Activated naive CD4-positive, alpha-beta T cell (primary cell): ENCODE measurements at places on chromosomes 5 and 9.

GRCh38 chr5:120873083-120873482 lies 409.0 kb downstream of the PRR16 start:
- no peak for DNase-seq

DNA sequence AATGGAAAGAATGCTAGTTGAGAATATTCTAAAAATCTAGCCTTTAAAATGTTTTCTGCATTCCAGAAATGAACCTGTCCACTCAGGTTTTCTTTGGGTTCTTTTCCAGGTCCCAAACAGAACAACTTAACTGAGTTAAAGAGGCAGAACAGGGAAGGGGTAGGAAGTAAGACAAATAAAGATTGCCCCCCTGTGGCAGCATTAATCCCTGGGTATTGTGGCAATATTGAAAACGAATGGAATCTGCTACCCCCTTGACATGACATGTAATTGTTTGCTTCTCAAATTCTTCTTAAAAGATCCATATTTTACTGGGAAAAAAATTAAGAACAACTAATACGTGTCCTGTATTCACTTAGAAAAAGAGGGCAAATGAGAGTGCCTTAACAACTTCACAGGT lies 9.3 kb upstream of the RBM22 start:
- no peak for DNase-seq

DNA sequence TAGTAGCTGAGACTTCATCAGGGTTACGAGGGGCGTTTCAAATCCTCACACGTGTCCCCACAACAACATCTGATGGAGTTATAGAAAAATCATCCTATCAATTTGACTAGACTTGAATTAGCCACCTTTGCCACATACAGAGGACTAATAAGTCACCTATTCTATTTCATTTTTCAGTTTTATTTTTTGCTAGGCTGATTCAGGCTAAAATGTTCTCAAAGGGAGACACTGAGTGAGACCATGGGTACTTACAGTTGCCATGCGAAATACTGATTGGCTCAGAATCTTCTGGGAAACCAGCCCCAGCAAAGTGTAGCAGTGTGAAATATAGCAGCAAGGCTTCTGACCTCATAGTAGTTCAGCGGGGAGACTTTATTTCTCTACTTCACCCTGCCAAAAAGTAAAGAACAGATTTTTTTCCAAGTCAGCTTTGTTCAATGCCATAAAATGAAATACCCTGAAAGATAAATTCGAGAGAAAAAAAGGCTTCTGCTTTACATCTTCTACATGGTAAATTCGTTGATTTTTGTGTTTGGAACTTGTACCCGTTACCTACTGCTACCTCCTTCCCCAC lies 69.9 kb downstream of the SEMA6A start:
- DNase-seq, result no peak

GRCh38 chr5:128722551-128722950 lies 184.5 kb upstream of the FBN2 start:
- DNase-seq, result no peak

- no peak for DNase-seq
These were observed 107.8 kb downstream of the ZNF354C start for GRCh38 chr5:179167871-179168451.

GRCh38 chr9:112401175-112401815 lies 21.4 kb downstream of the HSDL2 start:
- no peak for DNase-seq

- DNase-seq, result no peak
These were observed 58.5 kb upstream of the PJA2 start for GRCh38 chr5:109468288-109468676.

- DNase-seq, result no peak
These were observed 220.1 kb downstream of the FAM114A2 start for GRCh38 chr5:153818626-153819025.

GRCh38 chr5:64773533-64773932 lies 4.8 kb downstream of the CWC27 start:
- no peak for DNase-seq

GRCh38 chr5:373710-374602 lies 52.4 kb downstream of the AHRR start:
- DNase-seq, result no peak

DNA sequence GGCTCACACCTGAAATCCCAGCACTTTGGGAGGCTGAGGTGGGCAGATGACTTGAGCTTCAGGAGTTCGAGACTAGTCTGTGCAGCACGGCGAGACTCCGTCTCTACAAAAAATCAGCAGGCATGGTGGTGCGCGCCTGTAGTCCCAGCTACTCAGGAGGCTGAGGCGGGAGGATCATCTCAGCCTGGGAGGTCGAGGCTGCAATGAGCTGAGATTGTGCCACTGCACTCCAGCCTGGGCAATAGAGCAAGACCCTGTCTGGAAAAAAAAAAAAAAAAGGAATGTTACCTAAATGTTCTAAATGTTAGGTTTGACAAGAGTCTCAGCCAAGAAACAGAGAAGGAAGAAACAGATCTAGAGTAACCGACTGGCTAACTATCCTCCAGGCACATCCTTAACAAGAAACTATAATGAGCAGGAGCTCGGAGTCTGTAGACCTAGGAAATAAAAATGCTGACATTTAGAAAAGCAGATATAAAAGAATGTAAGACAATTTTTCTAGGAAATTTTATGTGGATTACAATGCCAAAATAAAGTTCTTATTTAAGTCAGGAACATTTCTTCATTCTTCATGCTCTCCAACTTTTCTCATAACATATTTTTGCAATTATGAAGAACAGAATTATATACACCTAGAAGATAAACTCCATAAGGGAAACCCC lies 166.6 kb upstream of the TBCA start:
- DNase-seq, result no peak

- no peak for DNase-seq
These were observed 1117.2 kb upstream of the DMAC1 start for GRCh38 chr9:8916771-8917170.

DNA sequence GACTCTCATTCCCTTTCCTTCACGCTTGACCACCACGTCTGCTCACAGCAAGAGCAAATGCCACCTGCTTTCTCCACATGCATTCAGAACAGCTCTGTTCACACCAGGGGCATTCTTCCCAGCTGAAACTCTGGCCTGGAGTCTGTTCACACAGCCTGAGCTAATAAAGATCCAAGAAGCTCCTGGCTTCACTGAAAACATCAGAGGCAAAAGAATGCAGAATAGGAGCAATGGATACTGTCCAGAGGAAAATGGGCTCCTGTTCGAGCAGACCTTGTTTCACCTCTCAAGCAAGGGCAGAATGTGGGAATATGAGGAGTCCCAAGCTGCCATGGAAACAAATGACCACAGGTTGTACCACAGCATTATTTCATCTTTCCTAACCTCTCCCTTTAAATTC lies 402.7 kb upstream of the TNC start:
- no peak for DNase-seq

DNA sequence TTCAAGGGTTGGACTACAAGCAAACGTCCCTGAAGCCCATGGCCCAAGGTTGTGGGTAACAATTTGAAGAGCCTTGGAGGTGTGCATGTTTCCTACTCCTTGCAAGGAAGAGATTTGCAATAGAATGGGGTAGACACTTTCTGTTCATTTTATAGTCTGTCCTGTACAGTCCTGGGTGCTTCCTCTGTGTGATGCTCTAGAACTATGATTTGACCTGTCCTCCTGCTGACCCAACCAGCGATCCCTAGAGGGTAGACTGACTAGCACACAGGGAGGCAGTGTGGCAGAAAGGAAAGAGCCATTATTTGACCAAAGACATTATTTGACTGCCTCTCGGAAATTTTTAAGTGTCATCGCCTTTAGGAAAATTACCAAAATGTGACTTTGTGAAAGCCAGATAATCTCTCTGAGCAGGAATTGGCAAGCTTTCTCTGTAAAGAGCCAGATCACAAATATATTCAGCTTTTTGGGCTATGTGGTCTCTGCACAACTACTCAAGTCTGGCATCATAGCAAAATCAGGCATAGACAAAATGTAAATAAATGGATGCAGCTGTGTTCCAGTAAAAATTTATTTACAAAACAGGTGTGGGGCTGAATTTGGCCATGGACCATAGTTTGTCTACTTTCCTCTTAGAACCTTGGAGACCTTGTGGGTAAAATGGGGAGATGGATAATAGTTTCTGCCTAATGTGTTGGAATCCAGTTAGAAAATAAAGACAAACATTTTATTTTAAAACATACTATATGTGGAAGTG lies 106.8 kb downstream of the DMRT2 start:
- DNase-seq, result no peak

DNA sequence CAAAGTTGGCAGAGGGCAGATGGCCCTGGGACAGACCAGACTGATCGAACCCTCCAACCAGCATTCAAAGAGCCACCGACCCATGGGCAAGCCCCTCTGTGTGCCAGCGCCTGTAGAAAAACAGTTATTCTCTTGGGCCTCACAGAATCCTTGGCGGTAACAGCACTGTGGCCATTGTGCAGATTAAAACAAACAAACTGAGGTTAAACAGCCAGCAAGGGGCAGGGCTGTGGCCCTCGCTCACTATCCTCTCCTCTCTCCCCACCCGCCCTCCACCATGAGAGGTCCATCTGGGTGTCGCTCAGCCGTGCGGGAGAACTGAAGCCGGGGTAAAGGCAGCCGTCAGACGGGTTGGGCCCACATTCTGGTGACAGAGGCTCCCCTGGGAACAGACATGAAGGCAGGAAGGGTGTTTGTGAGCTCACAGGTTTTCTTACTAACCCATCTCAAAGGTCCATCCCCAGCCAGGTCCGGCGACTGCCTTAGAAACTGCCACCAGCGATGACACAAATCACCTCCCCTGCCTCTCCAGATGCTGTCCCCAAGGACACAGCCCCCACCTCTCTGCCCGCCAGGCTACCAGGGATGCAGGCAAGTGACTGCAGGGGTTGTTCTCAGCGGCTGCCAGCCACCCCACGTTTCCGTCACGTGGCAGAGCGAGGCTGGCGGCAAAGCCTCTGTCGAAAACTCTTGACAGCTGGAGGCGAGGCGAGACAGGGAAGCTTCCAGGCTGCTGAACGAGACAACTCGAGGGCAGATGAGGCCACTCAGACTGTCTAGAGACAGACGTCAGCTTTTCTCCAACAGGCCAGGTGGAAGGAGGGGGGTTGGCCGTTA lies 75.8 kb upstream of the SARDH start:
- no peak for DNase-seq

- DNase-seq, result no peak
These were observed 4.5 kb upstream of the TLE1 start for GRCh38 chr9:81693671-81694378.

GRCh38 chr5:83204651-83205050 lies 127.3 kb downstream of the XRCC4 start:
- no peak for DNase-seq

- DNase-seq, result peak; percentile 53
These were observed at the start of gene GNAQ for GRCh38 chr9:78031444-78031892. GNAQ (minus strand) TSS chr9:78031811; CDS start chr9:78031235, 576 bp downstream.

- no peak for DNase-seq
These were observed 20.4 kb upstream of the CEP72 start for GRCh38 chr5:591746-592145.

GRCh38 chr5:131245312-131245711 lies 18.5 kb upstream of the CDC42SE2 start:
- no peak for DNase-seq

GRCh38 chr9:90641884-90642487 lies 638 bp downstream of the DIRAS2 start:
- DNase-seq, result no peak

DNA sequence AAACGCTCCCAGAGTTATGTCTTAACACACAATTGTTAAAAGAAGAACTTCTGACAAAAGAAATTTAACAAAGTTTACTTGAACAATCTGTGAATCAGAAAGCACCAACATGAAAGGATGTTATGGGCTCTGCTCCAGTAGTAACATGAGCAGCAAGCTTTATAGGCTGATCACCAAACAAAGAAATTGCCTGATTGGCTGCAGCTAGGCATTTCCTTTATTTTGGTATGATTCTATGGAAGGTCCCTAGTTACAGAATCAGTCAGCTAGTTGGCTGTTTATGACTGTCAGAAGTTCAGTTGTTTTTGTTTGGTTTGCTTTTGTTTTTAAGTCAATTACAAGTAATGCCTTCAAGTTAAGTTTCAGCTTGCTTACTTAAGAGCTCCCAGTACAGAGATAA lies 102.4 kb upstream of the SMC2 start:
- DNase-seq, result no peak

DNA sequence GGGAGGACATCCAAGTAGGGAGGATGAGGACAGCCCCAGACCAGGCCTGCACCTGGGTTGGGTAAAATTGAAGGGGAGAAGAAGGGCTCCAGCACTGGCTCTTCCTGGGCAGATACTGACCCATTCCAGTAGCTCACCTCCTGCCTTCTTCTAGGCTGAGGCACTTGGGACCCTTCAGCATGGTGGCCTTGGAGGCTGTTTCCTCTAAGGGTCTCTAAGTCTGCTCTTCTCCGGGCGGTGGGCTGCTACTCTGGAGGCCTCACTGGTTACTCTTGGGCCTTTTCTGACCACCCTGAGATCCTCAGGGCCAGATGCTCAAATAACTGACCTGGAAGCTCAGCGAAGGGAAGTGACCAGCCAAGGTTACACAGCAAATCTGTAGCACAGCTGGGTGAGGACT lies 2.8 kb upstream of the TIFAB start:
- DNase-seq, result no peak

GRCh38 chr9:2032234-2032633 lies 17.1 kb downstream of the SMARCA2 start:
- no peak for DNase-seq

DNA sequence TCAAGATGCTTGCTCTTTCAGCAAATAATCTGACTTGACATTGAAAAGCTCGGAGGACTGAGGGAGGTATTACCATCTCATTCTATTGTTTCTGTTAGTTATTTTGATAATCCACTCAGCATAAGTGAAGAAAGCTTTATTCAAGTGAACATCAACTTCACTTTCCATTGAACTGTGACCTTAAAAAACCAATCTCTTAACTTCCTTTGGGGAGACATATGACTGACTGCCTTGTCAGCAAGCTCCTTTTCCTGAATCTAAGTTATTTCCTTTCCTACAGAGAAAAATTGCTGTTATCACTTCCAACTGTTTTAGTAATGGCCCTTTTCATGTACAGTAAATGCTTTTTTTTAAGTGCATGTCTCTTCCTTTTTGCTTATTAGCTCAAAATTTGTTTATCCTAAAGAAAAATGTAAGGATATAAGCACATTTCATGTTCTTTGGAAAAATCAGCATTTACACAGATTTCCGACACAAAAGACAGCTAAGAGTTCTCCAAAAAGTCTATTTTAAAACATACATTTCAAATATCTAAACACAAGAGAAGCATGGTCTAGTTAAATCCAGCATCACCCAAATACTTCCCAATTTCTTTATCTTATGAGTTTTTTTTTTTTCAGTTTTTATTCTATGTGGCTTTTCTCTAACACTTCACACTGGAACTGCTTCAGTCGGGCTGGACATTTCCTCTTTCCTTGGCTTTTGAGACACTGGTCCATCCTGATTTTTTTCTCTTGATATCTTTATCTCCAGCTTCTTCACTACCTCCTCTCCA lies 117.9 kb upstream of the DAB2 start:
- no peak for DNase-seq

DNA sequence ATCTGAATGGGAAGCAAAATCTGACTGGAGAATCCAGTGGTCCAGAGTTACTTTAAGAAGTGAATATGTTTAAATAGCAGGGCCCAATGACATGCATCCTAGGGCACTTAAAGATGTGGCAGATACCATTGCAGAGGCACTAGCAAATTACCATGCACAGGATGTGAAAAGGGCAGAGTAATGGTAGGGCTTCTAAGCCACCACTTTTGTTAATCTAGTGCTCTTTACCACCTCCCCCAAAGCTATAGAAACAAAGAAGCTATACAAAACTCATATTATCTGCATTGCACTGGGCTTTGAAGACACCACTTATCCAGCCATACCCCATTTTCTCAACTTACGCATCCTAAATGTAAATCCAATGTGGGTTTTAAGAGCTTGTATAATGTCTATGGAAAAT lies 81.2 kb downstream of the ZCCHC7 start:
- DNase-seq, result no peak
